ENCODE measurements at places on chromosomes 11 and 22.

DNA sequence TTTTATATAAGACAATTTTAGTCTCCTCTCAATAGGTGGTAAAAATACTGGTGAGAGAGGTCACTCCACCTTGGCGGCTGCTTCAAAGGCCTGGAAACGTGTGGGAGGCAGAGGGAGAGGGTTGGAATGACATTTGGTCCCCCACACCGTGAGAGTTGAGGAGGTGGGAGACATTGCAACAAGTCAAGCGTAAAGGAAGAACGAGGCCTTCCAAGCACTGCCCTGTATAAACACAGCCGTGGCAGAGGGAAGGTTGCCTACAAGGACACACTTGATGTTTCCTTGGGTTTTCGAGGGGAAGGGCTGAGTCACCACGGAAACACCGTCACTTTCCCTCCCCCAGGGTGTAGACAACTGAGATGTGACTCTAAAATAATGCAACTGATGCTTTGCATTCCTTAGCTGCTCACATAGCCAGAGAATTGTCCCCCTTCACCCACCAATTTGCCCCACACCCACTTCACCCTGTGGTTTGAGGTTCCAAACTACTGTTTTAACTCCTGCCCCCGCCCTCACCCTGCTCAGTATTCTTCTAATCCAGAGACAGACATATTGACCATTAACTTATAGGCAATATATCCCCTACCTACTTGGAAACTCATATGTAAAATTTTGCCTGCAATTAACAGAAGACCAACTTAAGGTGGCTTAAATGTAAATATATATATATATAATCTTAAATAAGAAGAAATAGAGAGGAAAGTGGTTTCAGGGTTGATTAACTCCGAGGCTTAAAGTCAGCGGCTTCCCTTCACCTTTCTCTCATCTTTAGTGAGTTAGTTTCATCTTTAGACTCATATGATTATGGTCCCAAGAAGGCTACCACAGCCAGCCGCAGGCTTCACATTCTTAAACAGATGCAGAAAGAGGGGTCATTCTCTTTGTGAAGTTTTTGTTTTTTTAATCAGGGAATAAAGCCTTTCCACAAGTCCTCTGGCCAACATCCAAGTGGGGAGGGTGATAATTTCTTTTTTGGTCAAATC lies 54.1 kb upstream of the BDNF start:
- no peak for DNase-seq

GRCh38 chr22:41909310-41910049 lies 5.4 kb downstream of the SHISA8 start:
- no peak for DNase-seq

DNA sequence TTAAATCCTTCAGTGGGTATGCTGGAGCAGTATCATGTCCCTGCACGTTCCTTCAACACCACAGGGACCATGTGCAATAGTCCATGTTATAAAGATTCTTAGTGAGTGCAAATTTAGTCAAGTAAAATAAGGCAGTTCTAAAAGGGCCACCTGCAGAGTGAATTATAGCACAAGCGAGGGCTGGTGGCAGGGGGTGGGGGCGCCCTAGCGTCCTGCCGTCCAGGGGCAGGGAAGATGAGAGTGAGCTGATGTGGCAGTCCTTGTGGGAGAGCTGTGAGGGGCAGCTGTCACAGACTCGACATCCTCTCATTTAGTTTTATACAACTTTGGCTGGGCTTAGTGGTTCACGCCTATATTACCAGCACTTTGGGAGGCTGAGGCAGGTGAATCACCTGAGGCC lies 29.1 kb downstream of the FAM118A start:
- no peak for DNase-seq

- DNase-seq = no peak
These were observed 26.5 kb upstream of the KCNJ11 start for GRCh38 chr11:17414992-17415391.

GRCh38 chr11:17645190-17645970 lies 74.0 kb upstream of the MYOD1 start:
- no peak for DNase-seq

DNA sequence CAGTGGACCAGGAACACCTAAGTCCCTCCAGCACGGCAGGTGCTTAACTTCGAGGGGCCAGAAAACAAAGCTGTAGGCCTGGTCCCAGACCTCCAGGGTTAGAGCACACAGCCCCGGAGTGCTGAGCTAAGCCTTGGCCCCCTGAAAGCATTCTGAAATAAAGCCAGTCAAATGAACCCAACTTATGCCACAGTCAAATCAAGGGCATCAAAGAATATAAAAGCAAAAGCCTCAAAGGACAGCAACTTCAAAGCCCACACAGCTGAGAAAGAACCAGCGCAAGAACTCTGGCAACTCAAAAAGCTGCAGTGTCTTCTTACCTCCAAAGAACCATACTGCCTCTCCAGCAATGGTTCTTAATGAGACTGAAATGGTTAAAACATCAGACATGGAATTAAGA lies 39.1 kb downstream of the TMEM123 start:
- no peak for DNase-seq

- DNase-seq = no peak
These were observed 66.0 kb downstream of the WNT7B start for GRCh38 chr22:45910928-45911467.

DNA sequence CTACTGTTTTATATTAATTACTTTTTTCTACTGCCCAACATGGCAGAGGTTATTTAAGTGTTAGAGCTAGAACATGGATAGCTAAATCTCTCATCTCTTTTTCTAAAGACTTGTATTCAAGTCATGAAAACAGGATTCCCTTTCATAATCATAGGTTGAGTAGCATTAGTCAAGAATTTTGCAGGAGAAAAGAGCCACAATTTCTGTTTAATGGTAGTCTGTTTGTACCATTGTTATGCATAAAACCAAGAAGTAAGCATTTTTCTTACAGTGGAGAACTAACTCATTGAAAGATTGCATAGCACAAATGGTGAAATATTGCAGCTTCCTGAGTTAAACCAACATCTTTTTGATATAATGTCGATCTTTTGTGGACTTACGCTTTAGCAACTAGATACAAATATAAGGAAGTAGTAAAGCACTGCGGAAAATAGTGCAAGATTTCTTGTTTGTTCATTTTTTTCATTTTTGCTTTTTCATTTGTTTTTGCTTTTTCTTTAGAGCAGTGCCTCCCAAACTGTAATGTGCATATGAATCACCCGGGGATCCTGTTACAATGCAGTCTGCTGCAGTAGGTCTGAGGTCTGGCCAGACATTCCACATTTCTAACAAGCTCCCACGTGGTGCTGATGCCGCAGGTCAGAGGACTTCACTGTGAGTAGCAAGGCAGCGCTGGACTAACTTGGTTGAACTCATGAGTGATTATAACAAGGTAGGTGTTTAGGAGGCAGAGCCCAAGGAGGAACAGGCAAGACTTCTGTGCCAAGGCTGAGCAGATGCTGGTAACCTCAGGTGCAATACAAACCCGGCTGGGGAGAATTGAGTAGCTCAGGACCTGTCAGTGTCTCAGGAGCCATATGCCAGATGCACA lies 4.6 kb downstream of the ETS1 start:
- no peak for DNase-seq

DNA sequence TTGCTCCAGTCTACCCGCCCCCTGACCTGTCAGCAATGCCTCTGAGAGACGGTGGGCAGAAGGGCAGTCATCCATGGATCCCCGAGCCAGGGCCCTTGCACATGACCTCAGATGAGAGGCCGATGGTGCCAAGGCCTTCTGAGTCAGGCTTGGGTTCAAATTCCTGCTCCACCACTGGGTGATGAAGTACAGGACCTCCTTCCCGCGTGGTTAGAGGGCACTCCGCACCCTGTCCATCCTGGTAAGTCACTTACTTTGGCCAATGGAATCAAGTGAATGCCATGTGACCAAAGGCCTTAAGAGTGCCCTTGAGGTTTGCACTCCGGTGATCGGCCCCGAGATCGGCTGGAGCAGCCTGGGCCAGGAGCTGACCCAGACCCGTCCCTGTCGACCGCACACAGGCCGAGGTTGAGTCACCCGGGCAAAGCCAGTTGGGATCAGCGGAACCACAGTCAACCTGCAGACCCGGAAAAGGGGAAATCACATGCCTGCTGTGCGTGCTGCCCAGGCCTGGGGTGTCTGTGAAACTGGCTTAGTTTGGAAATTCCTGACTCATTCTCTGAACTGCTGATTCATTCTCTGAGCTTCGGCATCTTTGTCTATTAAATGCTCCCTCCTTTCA lies 48.9 kb downstream of the RTL6 start:
- no peak for DNase-seq

- no peak for DNase-seq
These were observed 61.2 kb upstream of the SLC22A12 start for GRCh38 chr11:64529559-64530520.

- DNase-seq = no peak
These were observed 18.2 kb downstream of the INCENP start for GRCh38 chr11:62142043-62142375.

- no peak for DNase-seq
These were observed 13.4 kb downstream of the PITPNB start for GRCh38 chr22:27905653-27906052.

DNA sequence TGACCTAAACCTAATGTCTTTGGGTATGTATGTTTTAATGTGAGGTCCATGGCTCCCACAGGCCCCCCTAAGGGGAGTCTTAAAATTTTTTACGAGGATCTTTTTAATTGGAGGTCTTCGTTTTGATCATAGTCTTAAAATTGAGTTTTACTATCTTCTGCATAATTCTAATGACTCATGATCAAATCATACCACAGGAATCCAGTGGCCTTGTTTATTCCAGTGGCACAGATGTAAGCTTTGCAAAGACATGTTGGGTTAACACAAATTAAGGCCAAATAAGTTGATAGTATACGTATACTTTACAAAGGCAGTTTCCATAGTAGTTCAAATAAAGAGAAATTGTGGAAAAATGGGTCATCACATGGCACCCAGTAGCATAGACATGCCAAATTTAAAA lies 33.9 kb upstream of the FJX1 start:
- DNase-seq = no peak

- peak; percentile 47 for DNase-seq
These were observed 764 bp upstream of the PACSIN3 start for GRCh38 chr11:47186700-47187695.

GRCh38 chr11:26477396-26477795 lies 94.7 kb downstream of the MUC15 start:
- DNase-seq = no peak

- DNase-seq = no peak
These were observed 2.6 kb downstream of the CYTH4 start for GRCh38 chr22:37284805-37285355.

GRCh38 chr22:20316217-20316843 lies 3.5 kb downstream of the DGCR6L start:
- DNase-seq = no peak

DNA sequence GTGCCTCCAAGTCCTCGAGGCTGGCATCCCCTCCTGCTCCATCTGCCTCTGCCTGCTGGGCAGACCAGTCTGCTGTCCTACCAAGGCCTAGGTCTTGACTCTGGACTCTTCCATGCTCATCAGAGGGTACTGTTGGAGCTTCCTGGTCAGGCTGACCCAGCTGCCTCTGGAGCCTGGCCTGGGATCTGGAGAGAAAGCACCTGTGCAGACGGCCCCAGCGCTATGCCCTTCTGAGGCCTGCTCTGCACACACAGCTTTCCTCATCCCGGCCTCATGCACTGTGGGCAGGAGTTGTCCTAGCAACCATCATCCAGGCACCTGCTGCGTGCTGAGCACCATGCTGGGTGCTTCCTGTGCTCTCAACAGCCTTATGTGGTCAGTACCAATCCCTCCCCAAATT lies 70.8 kb downstream of the CDKN1C start:
- DNase-seq = no peak

GRCh38 chr11:5700421-5701054 lies 10.9 kb downstream of the TRIM22 start:
- DNase-seq = no peak

- DNase-seq = peak; percentile 39
These were observed 34.9 kb downstream of the SYN3 start for GRCh38 chr22:33023153-33023827.

DNA sequence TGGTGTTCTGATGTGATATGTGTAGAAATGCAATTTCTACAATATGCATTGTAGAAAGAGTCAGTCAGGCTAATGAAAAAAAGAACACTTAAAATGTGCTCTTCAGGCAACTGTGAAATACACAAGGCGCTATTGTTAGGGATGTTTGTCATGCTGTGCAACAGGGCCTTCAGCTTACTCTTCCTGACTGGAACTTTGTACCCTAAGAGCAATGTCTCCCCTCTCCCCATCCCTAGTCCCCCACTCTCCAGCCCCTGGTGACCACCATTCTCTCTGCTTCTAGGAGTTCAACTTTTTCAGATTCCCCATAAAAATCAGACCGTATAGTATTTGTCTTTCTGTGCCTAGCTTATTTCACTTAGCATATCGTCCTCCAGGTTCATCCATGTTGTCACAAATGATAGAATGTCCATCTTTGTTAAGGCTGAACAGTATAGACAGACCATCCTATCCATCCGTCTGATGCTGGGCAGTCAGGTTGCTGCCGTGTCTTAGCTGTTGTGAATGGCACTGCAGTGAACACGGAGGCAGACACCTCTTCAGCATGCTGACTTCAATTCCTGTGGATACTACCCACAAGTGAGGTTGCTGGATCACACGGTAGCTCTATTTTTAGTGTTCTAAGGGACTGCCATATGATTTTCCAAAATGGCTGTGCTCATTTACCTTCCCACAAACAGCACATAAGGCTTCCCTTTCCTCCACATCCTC lies 10.7 kb downstream of the NDUFV1 start:
- no peak for DNase-seq

- DNase-seq = no peak
These were observed 115.0 kb downstream of the PHF21B start for GRCh38 chr22:44894782-44895181.

DNA sequence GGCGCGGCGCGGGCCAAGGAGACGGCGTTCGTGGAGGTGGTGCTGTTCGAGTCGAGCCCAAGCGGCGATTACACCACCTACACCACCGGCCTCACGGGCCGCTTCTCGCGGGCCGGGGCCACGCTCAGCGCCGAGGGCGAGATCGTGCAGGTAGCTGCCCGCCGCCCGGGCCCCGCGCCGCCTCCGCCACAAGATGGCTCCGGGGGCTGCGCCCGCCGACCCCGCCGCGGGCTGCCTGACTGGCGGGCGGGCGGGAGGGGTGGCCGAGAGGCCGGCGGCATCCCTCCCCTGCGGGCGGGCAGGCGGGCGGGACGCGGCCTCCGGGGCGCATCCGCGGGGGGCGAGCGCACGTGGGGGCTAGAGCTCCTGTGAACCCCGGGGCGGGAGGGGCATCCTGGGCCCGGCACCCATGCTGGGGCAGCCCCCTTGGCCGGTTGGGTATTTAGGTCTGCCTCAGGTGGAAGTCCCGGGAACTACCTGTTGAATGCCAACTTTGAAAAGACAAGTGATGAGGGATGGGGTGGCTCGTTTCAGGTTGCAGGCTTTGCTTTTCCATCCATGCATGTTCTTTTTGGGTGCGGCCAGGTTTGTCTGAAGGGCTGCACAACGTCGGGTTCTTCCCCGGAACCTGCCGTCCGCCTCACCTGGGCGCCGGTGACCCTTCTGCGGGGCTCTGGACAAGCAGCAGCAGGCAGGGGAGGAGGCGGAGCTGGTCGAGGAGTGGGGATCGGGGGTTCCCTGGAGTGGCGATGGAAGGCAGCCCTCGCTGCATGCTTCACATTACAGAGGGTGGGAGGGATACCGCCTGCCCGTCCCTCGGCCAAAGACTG lies 760 bp downstream of the ZNRF3 start:
- peak; percentile 35 for DNase-seq

- no peak for DNase-seq
These were observed 12.3 kb downstream of the MRGPRG start for GRCh38 chr11:3206156-3206921.

Data from activated T-cell treated with anti-CD3 and anti-CD28 coated beads, Interleukin-2, amount 50 U/mL, for 72 hours (primary cell).